ENCODE measurements at places on chromosomes 3 and 15.

GRCh38 chr3:4749567-4750002, 229.7 kb upstream of the BHLHE40 start:
- DNase-seq, result no peak

- no peak for DNase-seq
These were observed 70.0 kb downstream of the PGPEP1L start for GRCh38 chr15:98937413-98938104.

DNA sequence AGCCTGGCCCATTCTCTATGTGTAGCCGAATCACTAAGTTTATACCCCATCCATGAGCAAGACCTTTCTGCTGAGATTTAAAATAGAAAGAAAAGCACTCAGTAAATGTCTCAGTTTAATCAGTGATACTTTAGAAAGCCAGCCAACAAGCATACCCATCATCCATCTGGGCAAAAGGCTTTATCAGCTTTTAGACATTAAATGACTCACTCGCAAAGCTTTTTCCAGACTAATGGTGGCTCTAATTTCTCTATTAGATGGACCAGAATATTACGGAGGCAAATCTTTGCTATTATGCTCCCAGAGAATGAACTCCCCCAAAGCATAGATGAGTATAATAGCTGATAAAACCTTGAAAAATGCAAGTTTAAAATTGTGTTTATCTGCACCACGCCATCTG, 727.8 kb downstream of the GBE1 start:
- no peak for DNase-seq

DNA sequence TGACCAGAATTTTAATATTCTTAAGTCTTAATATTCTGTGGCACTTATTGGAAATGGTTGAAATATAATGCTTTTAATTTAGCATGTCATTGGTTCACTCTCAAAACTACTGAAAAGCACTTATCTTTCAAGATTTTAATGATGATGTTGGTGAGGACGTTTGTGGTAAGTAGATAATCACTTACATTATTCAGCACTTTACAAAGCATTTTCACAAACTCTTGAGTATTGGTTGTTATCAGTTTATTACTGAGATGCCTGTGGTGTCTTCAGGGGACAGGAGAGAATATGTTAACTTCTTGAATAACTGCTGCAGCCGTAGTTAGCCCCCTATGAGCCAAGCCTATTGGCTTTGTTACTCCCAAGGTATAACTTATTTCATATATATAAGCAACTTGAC, 15.2 kb downstream of the TGFBR2 start:
- DNase-seq, result no peak

DNA sequence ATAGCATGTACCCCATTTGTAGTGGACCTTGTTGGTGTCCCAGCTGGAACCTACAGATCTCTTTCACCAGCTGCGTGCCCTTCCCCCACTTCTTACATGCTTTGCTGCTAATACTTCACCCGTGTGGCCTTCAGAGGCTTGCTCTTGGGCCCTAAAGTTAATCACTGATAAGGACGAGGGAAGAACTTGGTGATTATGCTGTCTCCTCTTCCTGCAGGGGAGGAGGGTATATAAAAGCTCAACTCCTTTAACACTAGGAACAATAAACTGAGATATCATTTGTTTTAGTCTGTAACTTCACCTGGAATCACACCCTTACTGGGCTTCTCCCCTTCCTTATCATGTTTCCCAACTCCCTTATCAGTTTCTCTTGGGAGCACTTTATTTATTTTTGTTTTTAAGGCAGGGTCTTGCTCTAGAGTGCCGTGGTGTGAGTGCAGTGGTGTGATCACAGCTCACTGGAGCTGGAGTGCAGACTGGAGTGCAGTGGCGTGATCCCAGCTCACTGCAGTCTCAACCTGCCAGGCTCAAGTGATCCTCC, 43.2 kb upstream of the PIK3R4 start:
- no peak for DNase-seq

DNA sequence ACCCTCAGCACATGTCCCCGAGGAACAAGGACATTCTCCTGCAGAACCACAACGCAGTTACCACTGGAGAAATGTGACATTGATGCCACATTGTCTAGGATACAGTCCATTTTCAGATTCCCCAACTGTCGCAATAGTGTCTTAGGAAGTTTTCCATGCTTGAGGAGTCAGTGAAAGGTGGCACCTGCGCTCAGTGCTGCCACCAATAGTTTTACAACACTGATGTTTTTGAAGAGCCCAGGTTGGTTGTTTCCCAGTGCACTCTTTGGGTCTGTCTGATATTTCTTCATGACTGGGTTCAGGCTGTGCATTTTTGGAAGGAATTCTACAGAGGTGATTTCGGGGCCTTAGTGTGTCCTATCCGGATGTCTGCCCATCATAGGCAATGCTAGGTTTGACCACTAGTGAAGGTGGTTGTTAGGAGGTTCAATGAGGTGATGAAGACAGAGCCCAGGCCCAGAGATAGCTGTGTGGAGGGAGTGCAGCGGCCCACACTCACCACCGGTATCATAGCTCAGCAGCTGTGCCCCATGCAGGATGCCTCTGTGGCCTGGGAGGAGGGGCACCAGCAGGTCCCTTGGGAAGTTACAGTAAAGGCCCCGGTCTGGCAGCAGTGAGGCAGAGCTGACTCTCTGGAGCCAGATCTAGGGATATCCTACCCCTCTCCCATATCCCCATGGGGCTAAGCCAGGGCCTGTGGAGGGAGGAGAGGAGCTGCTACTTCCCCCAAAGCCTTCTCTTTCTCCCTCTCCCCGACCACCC, 96.6 kb downstream of the DNAJB8 start:
- no peak for DNase-seq

GRCh38 chr3:45549961-45550360, 44.6 kb upstream of the LIMD1 start:
- no peak for DNase-seq

DNA sequence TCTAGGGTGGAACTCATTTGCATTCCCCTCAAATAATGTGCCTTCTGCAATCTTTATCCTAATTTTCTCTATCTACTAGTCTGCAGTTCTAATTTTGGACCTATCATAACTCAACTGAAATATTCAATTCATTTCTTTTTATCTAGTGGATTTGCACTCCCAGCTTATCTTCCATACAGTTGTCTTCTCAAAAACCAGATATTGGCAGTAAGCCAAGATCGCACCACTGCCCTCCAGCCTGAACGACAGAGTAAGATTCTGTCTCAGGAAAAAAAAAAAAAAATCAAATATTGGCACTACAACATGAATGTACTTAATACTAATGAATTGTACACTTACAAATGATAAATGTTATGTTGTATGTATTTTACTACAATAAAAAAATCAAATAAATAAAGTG, 18.0 kb upstream of the CHMP2B start:
- DNase-seq, result no peak

GRCh38 chr3:49790626-49791411, 4.5 kb upstream of the IP6K1 start:
- no peak for DNase-seq

DNA sequence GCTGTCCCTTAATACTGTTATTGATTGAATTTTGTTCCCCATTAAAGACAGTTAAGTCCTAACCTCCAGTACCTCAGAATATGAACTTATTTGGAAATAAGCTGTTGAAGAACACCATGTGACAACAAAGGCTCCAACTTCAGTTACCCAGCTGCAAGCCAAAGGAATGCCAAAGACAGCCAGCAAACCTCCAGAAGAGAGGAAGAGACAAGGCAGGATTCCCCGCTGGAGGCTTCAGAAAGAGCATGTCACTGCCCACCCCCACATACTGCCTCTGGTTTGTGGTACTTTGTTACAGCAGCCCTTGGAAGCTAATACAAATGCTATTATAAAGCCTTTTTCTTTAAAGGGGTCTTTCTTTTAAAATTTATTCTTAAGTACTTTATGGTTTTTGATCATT, 18.4 kb upstream of the NEK10 start:
- DNase-seq, result no peak

- DNase-seq, result no peak
These were observed 143.5 kb downstream of the NUP210 start for GRCh38 chr3:13276438-13277195.

- no peak for DNase-seq
These were observed 15.3 kb downstream of the CHDH start for GRCh38 chr3:53830944-53831343.

DNA sequence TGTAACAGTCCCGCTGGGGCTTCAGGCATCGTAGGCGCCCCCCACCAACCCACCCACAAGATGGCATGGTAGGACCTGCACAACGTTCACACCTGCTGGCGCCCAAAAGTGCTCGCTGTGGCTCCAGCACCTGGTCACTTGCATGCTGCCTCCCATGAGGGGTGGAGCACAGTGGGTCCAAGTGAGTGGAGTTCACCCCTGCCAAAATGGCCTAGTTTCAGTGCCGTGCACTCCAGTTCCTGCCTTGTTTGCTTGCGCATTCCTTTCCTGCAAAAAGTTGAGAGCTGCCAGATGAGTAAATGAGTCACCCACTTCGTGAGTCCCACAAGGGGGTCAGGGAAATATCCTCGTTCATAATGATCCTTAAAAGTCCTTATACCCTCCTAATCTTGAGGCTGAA, 788.7 kb upstream of the DPPA4 start:
- DNase-seq, result no peak

- no peak for DNase-seq
These were observed 81.7 kb upstream of the TLE3 start for GRCh38 chr15:70179309-70179892.

GRCh38 chr3:155131104-155131503, 51.0 kb downstream of the MME start:
- DNase-seq, result peak; percentile 97

GRCh38 chr15:67097930-67098740, 32.7 kb downstream of the SMAD3 start:
- no peak for DNase-seq

DNA sequence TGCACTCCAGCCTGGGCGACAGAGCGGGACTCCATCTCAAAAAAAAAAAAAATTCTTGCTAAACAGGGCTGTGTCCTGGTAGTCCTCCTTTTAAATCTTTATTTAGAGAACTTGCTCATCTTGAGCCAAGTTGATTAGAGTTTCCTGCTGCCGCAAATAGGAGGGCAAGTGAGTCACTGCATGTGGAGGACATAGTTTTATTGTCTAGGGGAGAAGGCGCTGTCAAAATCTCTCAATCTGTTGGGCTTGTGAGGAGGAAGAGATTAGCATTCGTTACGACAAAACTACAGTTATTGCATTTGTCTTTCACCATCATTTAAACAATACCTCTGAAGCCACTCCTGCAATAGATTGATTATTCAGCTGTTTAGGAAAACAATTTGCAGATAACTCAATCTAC, 11.5 kb downstream of the MUC4 start:
- no peak for DNase-seq

DNA sequence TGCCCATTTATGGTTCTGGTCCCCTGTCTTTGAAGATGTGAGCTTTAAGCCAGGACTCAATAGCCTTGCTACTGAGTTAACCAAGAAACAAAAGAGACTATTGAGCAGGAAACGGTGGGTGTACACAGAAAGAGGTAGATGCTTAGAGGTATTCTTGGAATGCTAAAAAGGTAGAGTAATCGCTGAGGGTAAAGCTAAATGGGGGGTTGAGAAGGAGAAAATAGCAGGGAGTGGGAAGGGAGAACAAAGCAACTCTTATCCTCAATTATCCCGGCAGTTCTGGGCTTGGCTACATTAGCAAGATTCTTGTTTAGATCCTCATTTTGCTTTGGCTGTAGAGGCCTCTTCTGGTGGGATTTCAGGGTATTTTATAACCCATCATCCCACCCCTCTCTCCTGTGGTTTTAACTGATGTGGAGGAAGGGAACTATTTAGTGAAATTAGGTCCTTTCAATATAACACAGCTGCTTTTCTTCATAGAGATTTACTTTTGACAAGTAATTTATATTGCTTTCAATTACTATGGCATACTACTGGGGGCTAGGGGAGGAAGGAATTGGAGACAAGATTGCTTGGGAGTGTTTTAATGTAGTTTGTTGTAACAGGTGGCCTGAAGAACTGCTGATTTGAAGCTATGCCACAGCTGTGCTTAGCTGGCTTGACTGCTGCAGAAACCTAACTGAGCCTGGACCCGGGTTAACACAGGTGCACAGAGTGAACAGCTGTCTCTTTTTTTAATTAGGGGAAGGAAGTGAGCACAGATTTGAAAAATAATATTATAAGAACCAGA, 234.3 kb upstream of the CCDC54 start:
- DNase-seq, result no peak

DNA sequence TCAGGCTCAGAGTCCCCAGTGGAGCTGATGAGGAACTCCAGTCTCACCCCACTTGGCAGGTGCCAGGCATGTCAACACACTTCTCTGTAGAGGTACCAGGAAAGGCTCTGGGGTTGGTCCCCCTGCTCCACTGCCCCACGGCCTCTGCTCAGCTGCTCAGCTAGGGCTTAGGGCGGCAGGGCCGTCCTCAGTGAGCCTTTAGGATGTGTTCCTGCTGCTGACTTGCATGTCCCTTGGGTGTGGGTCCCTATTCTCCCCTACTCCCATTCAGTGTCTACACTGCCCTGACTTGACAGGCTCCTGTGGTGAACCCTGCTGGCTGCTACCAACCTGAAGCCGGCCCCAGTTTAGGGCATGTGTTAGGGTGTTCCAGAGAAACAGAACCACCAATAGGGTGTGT, 17.9 kb upstream of the POLG start:
- no peak for DNase-seq

GRCh38 chr15:69530991-69531664, 78.5 kb downstream of the RPLP1 start:
- no peak for DNase-seq

- DNase-seq, result no peak
These were observed 134.6 kb downstream of the LRRC28 start for GRCh38 chr15:99385865-99386264.

GRCh38 chr3:36680952-36681351, 83.4 kb downstream of the DCLK3 start:
- no peak for DNase-seq

- no peak for DNase-seq
These were observed 25.6 kb downstream of the PRR23E start for GRCh38 chr3:127218454-127218922.

GRCh38 chr15:99911816-99912215, 178.6 kb upstream of the LYSMD4 start:
- no peak for DNase-seq

DNA sequence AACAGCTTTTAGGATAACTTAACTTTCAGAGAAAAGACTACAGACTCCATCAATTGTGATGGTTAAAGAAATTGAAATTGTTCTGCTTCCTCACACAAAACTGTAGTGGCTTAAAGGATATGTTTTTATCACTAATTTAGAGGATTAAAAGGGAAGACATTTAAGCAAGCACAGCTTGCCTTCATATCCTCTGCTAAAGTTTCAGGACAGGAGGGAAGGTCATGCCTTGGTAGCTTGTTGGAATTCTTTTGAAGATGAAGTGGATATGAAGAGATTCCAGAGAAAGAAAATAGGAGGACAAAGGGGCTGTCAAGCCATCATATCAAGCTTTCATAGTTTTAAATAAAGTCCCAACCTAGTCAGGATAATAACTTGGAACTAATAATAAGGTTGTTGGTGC, 33.1 kb downstream of the CCDC80 start:
- no peak for DNase-seq

GRCh38 chr15:95826412-95827195, 503.9 kb upstream of the NR2F2 start:
- no peak for DNase-seq

GRCh38 chr3:100492059-100493006, at the start of gene TMEM45A:
Gene TMEM45A (plus strand): TSS chr3:100492619. CDS start chr3:100555212, 62,593 bp downstream.
- peak; percentile 68 for DNase-seq
